CD8-positive, alpha-beta memory T cell (primary cell): ENCODE measurements at places on chromosomes 3 and 15. TPM values are rescaled to one million over a fixed set of nuclear protein-coding genes. Genes with fewer than 3 reads are reported as not detected.

The RAB6B gene
- total RNA-seq, result 0.73 TPM

- no peaks in the 10 kb centered on the region for H3K4me1 ChIP-seq
- no peak for DNase-seq
Measured at GRCh38 chr15:70286113-70286806, 188.5 kb upstream of the TLE3 start.

- no peaks in the 10 kb centered on the region for H3K36me3 ChIP-seq
- H3K27ac ChIP-seq, result no peak overlapping the region
- H3K4me3 ChIP-seq, result no peak overlapping the region
- H3K27me3 ChIP-seq, result no peaks in the 10 kb centered on the region
- no peak for DNase-seq
Measured at GRCh38 chr15:33716025-33716424, 252.3 kb upstream of the CHRM5 start.

- H3K27ac ChIP-seq, result peak overlapping the region; percentile 30
- peaks cover 52% of the 10 kb centered on the region for H3K36me3 ChIP-seq
- no peaks in the 10 kb centered on the region for H3K27me3 ChIP-seq
- DNase-seq, result no peak
- H3K4me1 ChIP-seq, result peaks cover 47% of the 10 kb centered on the region
Measured at GRCh38 chr3:36893137-36893557, 51.7 kb downstream of the TRANK1 start.
